ENCODE measurements at places on chromosomes 4 and X. TPM values are rescaled to one million over a fixed set of nuclear protein-coding genes. Genes with fewer than 3 reads are reported as not detected.

- H3K36me3 ChIP-seq, result no peaks in the 10 kb centered on the region
- DNase-seq, result no peak
- no peaks in the 10 kb centered on the region for H3K27me3 ChIP-seq
- no peak overlapping the region for H3K4me3 ChIP-seq
- no peaks in the 10 kb centered on the region for H3K4me1 ChIP-seq
Observed at GRCh38 chrX:135481696-135482179, 38.7 kb upstream of the INTS6L start.

DNA sequence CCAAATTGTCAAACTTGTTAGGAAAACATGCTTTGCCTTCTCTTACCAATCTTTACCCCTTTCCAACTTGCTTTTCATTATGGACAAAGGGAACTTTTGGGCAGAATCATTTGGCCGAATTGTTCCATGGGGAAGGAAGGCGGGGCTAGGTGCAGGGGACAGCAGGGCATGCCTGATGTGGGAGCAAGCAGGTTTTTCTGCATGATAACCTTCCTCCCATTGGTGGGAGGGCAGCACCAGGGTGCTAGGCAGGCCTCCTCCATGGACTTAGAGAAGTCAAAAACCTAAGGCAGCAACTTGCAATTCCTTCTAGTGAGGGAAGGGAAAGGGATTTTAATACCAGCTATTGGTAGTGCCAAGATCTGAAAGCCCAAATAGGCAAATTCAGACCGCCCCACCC lies 260.5 kb downstream of the MAPK10 start:
- no peaks in the 10 kb centered on the region for H3K27me3 ChIP-seq
- H3K27ac ChIP-seq, result no peak overlapping the region
- H3K4me1 ChIP-seq, result no peaks in the 10 kb centered on the region
- H3K4me3 ChIP-seq, result no peak overlapping the region
- DNase-seq, result no peak
- no peaks in the 10 kb centered on the region for H3K36me3 ChIP-seq

- H3K4me1 ChIP-seq, result no peaks in the 10 kb centered on the region
- no peaks in the 10 kb centered on the region for H3K27me3 ChIP-seq
- H3K27ac ChIP-seq, result no peak overlapping the region
- H3K36me3 ChIP-seq, result no peaks in the 10 kb centered on the region
- peak; percentile 25 for DNase-seq
Observed at GRCh38 chrX:106039920-106040319, 1.4 kb upstream of the SERPINA7 start.

DNA sequence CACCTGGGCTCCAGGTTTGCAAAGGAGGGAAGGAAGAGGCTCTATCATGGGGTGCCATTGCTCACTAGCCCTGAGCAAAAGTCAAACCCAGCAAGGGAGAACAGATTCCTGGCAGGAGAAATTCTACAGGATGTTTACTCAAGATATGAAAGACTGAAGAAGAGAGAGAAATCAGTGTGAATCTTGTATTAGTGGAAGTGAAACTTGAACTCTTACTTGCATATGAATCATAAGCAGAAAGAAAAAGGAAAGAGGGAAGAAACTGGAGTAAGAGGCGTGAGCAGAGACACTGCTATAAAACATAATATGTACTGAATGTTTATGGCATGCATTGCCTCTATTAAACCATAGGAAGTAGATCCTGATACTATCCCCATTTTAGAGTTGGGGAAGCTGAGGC lies 60.9 kb downstream of the C4orf46 start:
- no peak overlapping the region for H3K4me3 ChIP-seq
- no peak overlapping the region for H3K27ac ChIP-seq
- no peaks in the 10 kb centered on the region for H3K4me1 ChIP-seq
- DNase-seq, result no peak

- no peak overlapping the region for H3K27ac ChIP-seq
- no peaks in the 10 kb centered on the region for H3K36me3 ChIP-seq
- H3K4me1 ChIP-seq, result no peaks in the 10 kb centered on the region
- no peak for DNase-seq
- no peak overlapping the region for H3K4me3 ChIP-seq
- H3K27me3 ChIP-seq, result no peaks in the 10 kb centered on the region
Observed at GRCh38 chr4:155572106-155572703, 94.4 kb upstream of the GUCY1A1 start.

- no peak overlapping the region for H3K27ac ChIP-seq
- H3K36me3 ChIP-seq, result peaks cover 93% of the 10 kb centered on the region
- no peak overlapping the region for H3K4me3 ChIP-seq
- peak; percentile 61 for DNase-seq
Observed at GRCh38 chr4:106329041-106329618, 12.8 kb downstream of the AIMP1 start.

- H3K36me3 ChIP-seq, result no peaks in the 10 kb centered on the region
- no peak overlapping the region for H3K4me3 ChIP-seq
- peak; percentile 19 for DNase-seq
- H3K27me3 ChIP-seq, result no peaks in the 10 kb centered on the region
- no peaks in the 10 kb centered on the region for H3K4me1 ChIP-seq
- H3K27ac ChIP-seq, result no peak overlapping the region
Observed at GRCh38 chr4:182653596-182653995, 263.6 kb downstream of the DCTD start.

GRCh38 chr4:180665994-180666824 lies 1577.0 kb upstream of the TENM3 start:
- H3K36me3 ChIP-seq, result no peaks in the 10 kb centered on the region
- no peak overlapping the region for H3K4me3 ChIP-seq
- no peak overlapping the region for H3K27ac ChIP-seq
- no peaks in the 10 kb centered on the region for H3K4me1 ChIP-seq
- peak; percentile 80 for DNase-seq
- H3K27me3 ChIP-seq, result no peaks in the 10 kb centered on the region

DNA sequence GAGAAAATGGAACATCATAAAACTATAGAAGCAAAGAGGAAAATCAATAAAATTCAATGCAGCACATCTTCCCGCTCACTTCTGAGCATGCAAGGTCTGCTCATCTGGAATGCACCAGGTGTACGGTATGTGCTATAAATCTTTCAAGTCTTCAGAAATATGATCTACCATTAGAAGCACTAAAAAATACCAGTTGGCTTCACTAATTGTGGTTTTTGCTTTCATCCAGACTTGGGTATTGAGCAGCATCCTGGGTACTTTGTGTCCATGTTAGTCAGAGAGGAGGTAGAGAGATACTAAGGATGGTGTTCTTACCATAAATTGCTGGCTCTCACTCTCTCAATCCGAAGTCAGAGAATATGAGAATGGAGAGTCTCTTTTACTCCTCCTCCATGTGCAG lies 477.1 kb downstream of the PPARGC1A start:
- H3K4me1 ChIP-seq, result no peaks in the 10 kb centered on the region
- no peaks in the 10 kb centered on the region for H3K36me3 ChIP-seq
- H3K27ac ChIP-seq, result no peak overlapping the region

DNA sequence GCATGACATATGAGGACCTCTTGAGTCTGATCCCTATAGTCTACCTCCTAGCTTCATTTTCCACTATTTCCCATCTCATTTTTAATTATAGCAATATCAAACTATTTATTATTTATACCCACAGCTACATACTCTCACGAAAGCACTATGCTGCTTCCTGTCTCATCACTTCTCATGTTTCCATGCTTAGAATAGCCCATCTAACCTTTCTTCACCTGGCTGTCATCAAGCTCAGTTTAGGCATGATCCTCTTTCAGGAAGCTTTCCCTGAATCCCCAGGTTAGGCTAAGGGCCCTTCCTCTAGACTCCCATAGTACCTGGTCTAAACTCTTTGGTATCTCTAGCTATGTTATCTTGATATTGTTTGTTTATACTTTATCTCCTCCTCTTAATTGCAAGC lies 137.8 kb downstream of the TBC1D19 start:
- H3K4me1 ChIP-seq, result no peaks in the 10 kb centered on the region
- peaks cover 10% of the 10 kb centered on the region for H3K36me3 ChIP-seq
- no peak overlapping the region for H3K27ac ChIP-seq
- H3K27me3 ChIP-seq, result no peaks in the 10 kb centered on the region
- H3K4me3 ChIP-seq, result no peak overlapping the region
- no peak for DNase-seq

- no peaks in the 10 kb centered on the region for H3K27me3 ChIP-seq
- no peak overlapping the region for H3K4me3 ChIP-seq
- H3K4me1 ChIP-seq, result no peaks in the 10 kb centered on the region
- DNase-seq, result no peak
- no peaks in the 10 kb centered on the region for H3K36me3 ChIP-seq
Observed at GRCh38 chr4:69749771-69750170, 10.6 kb downstream of the SULT1B1 start.

- H3K27me3 ChIP-seq, result no peaks in the 10 kb centered on the region
- no peaks in the 10 kb centered on the region for H3K4me1 ChIP-seq
- H3K36me3 ChIP-seq, result no peaks in the 10 kb centered on the region
- no peak overlapping the region for H3K4me3 ChIP-seq
Observed at GRCh38 chrX:14896273-14896672, 23.1 kb downstream of the MOSPD2 start.

TEC gene
- 2.0 TPM for total RNA-seq

TMEM35A gene
- 5.4 TPM for total RNA-seq

BOD1L1 gene
- 28.4 TPM for total RNA-seq

Data from stomach (tissue), 19 donors.